Ammon's horn (tissue), 1 donor: ENCODE measurements at places on chromosomes 12 and 14.

DNA sequence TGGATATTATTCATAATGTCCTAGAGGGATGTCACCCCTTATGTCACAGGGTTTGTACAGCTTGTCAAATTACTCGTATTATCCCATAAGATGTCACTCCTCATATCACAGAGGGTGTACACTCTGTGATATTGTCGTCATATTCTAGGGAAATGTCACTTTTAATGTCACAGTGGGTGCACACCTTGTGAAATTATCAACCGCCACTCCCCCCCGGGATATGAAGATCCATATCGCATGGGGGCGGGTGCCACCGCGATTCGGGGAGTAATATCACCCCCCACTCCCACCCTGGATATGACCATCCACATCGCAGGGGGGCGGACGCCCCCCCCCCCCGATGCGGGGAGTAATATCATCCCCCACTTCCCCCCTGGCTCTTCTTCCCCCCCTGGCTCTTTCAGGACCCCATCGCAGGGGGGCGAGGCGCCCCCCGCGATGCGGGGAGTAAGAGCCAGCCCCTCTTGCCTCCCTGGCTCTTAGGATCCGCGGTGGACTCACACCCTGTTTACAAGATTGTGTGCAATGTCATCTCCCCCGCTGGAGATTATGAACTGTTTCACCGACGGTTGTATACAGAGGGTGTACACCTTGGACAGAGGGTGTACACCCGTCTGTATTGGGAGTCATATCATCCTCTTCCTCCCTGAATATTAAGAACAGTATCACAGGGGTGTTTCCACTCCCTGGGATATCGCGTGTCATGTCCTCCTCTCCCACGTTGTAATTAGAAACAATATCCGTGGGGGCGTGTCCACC lies 92.8 kb downstream of the FRMD6 start:
- DNase-seq = no peak

DNA sequence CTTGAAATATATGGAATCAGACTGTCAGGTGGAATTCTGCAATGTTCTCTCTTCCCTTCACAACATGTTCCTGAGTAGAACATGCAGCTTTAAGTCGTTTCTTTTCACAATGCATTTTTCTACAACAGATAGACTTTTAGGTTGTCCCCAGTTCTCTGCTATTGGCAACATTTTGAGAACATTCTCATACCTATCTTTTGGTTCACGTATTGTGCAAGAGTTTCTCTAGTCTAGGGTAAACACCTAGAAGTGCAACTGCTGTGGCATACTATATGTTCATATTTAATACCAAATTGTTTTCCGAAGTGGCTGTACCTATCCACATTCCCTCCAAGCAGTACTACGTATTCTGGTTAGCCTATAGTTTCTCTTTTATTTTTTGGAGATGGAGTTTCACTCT lies 32.1 kb downstream of the PPTC7 start:
- no peak for DNase-seq

- DNase-seq = no peak
Observed at GRCh38 chr12:109836916-109837315, 3.7 kb upstream of the TRPV4 start.

DNA sequence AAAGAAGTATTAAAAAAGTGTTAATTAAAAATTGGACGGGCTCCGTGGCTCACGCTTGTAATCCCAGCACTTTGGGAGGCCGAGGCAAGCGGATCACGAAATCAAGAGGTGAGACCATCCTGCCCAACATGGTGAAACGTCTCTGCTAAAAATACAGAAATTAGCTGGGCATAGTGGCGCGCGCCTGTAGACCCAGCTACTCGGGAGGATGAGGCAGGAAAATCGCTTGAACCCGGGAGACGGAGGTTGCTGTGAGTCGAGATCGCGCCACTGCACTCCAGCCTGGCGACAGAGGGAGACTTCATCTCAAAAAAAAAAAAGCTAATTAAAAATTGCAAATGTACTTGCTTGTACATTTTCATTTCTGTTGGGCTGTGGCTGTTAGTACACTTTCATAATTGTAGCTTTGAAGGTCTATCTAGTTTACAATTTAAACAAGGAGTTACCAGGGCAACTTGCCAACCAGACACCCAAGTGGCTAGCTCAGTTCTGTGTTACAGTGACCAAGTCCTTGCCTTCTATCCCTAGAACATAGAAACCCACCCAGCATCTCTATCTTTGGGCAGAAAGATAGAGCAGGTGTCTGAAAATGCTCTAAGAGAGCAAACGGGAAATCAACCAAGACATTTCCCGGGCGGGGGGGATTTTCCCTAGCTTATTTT lies 1.2 kb downstream of the COA8 start:
- DNase-seq = no peak
